ENCODE measurements at places on chromosomes 1 and 21. TPM values are rescaled to one million over a fixed set of nuclear protein-coding genes. Genes with fewer than 3 reads are reported as not detected.

The FMO4 gene
- total RNA-seq: 7.2 TPM

The RASSF5 gene
- 4.1 TPM for total RNA-seq

The PIGV gene
- 11.5 TPM for total RNA-seq

The HSD11B1 gene
- 33.3 TPM for total RNA-seq
